ENCODE measurements at places on chromosomes 4 and X.

DNA sequence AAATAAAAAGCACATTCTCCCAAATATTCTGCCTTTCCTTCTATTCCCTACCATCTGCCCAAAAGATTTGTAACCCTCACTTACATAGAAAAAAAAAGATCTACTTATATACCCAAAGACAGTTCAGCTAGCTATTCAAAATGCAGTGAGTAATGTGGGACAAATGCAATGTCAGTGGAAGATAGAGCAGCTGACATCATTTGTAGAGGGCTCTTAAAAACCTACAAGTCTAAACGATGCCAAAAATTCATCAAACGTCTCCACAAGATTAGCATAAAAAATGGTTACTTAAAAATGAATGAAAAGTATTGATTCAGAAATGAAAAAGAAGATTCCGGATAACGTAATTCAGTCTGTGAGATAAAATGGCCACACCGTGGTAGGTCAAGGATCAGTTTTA, 96.5 kb downstream of the ASB9 start:
- DNase-seq, result no peak

- DNase-seq, result no peak
Measured at GRCh38 chr4:21826071-21826470, 122.5 kb downstream of the KCNIP4 start.

- peak; percentile 24 for DNase-seq
Measured at GRCh38 chrX:79065696-79066095, 78.8 kb upstream of the GPR174 start.

- no peak for DNase-seq
Measured at GRCh38 chrX:41822892-41823291, 98.9 kb downstream of the GPR82 start.

DNA sequence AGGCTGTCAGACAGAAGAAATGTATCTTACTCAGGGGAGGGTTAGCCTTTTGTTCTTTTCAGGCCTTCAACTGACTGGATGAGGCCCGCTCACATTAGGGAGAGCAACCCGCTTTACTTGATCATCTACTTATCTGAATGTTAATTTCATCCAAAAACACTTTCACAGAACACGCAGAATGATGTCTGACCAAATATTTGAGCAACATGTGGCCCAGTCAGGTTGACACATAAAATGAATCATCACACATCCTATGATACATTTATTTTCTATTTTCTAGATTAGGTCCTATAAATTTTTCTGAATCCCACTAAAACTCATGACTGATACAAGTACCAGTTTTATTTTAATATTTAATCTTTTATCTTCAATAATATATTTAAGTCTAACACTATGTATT, 260.3 kb downstream of the IL15 start:
- DNase-seq, result no peak

DNA sequence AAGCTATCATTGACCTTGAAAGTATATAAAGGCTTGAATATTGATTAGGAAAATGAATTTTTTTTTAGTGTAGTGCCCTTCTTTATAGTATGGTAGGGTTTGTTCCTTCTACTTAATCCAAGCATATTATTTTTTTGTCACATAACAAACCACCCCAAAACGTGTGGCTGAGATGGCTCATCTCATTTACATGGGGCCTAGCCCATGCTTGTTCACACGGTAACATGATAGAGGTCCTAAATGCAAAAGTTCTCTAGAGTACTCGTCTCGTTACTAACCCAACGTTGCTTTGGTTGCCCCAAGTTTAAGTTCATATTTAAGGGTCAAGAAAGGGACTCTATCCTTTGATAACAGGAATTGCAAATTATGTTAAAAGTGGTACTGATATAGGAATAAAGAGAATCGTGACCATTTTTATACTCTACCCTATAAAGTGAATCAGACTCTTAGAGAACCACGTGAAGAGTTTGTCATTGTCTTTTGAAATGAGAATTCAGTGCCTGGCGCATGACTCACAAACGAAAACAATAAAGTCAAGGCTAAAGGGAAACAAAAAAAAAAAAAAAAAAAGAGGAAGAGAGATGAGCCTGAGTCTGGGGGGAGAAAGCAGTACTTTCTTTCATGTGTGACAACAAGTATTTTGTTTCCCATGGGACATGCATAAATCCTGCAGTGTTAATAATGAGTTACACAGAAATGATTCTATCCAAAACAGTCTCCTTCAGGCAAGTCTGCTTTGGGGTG, 402.8 kb upstream of the NWD2 start:
- DNase-seq, result peak; percentile 27

Measured in GM06990 (cell line).